ENCODE measurements at places on chromosomes 2 and 18.

DNA sequence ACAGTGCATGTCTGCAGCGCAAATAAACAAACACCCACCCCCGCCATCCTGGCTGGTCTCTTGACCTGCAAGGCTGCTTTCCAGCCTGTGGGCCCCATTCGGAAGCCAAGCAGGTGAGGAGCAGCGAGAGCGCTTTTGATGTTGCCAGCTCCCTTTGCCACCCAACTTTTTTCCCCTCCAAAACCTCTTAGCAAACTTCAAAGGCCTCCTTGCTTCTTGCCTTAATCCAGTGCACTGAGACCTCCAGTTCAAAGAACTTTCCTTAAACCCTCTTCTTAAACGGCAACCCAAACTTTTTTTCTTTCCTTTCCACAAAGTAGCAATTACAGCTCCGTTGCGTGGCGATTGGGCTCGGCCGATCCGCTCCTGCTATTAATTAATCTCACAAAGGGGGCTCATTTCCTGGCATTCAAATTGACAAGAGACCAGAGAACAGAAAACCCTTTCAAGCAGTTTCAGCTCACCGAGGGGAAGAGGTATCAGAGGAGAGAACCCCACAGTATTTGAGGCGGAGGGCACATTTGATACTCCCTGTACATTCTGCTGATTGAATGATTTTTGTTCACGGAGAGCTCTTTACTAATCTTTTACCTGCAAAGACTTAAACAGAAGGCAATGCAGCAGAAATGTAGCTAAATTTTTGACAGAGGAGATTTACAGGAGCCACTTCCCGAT is 531.4 kb downstream of the TMEM182 start:
- no peak overlapping the region for H3K4me3 ChIP-seq
- no peaks in the 10 kb centered on the region for H3K4me1 ChIP-seq
- H3K27me3 ChIP-seq, result no peaks in the 10 kb centered on the region

DNA sequence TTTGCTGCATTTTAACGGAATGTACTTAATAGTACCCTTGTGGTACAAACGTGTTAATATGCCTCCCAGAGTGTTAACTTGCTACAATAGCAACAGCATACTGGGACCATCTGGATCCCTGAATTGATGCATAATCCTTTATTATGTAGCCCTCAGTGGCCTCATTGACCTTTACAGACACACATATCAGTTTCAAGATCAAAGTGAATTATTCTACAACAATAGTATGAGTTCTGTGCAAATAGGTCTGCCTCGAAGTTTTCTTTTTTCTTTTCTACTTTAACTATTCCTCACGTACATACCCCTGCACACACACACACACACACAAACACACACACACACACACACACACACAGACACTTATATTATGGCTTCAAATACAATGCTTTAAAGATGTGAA is 1622.1 kb downstream of the LRP1B start:
- no peaks in the 10 kb centered on the region for H3K4me1 ChIP-seq
- no peak for DNase-seq
- H3K4me3 ChIP-seq, result no peak overlapping the region
- H3K36me3 ChIP-seq, result no peaks in the 10 kb centered on the region

GRCh38 chr18:27707201-27707600 is 469.7 kb downstream of the CDH2 start:
- no peaks in the 10 kb centered on the region for H3K27me3 ChIP-seq
- no peak for DNase-seq
- H3K27ac ChIP-seq, result no peak overlapping the region
- H3K4me1 ChIP-seq, result no peaks in the 10 kb centered on the region
- no peaks in the 10 kb centered on the region for H3K36me3 ChIP-seq

DNA sequence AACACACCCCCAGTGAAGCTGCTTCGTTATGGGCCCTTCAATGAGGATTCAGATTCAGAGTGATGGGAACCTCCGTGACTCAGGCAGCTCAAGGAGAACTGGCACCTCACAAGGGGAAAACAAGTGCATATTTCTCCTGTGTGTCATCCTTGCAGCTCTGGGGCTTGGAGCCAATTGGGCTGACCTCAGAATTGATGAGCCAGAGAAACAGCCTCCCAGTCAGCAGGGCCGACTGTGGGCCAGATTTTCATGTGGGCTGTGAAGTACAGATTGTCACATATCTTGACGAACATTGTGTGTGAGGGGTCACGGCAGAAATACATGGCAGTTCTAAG is 189.6 kb upstream of the SP5 start:
- H3K27me3 ChIP-seq, result peaks cover 11% of the 10 kb centered on the region
- no peak overlapping the region for H3K27ac ChIP-seq
- no peaks in the 10 kb centered on the region for H3K36me3 ChIP-seq
- no peaks in the 10 kb centered on the region for H3K4me1 ChIP-seq
- no peak overlapping the region for H3K4me3 ChIP-seq

DNA sequence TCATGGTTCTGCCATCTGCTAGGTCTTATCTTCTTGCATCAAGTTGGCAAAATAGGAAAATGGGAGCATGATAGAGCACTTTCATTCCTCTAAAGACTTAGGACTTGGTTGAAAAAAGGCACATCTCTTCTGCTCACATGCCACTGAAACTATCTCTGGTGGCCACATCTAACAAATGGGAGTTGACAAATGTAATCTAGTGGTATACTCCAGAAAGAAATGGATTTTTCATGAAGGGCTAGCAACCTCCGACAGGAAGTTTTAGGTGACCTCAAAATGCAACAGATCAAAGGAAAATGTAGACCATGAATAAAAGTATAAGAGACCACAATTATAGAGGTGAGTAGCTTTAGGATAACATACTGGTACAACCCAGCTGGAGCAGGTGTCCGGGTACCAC is 224.1 kb downstream of the SETBP1 start:
- no peak overlapping the region for H3K4me3 ChIP-seq
- no peaks in the 10 kb centered on the region for H3K27me3 ChIP-seq
- H3K27ac ChIP-seq, result peak overlapping the region; percentile 11
- no peaks in the 10 kb centered on the region for H3K36me3 ChIP-seq

GRCh38 chr18:45370255-45371010 is 244.8 kb upstream of the SLC14A2 start:
- no peak overlapping the region for H3K27ac ChIP-seq
- DNase-seq, result no peak
- no peaks in the 10 kb centered on the region for H3K36me3 ChIP-seq
- no peaks in the 10 kb centered on the region for H3K4me1 ChIP-seq

DNA sequence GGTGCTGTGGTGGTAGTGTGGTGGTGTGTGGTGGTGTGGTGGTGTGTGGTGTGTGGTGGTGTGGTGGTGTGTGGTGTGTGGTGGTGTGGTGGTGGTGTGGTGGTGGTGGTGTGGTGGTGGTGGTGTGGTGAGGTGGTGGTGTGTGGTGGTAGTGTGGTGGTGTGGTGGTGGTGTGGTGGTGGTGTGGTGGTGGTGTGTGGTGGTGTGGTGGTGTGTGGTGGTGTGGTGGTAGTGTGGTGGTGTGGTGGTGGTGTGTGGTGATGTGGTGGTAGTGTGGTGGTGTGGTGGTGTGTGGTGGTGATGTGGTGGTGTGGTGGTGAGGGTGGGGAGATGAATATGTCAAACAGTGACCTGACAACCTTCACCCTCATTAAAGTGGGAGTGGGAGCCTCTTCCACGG is 55.6 kb upstream of the DLGAP1 start:
- DNase-seq, result no peak
- H3K36me3 ChIP-seq, result peaks cover 3% of the 10 kb centered on the region
- no peaks in the 10 kb centered on the region for H3K27me3 ChIP-seq
- no peak overlapping the region for H3K4me3 ChIP-seq

DNA sequence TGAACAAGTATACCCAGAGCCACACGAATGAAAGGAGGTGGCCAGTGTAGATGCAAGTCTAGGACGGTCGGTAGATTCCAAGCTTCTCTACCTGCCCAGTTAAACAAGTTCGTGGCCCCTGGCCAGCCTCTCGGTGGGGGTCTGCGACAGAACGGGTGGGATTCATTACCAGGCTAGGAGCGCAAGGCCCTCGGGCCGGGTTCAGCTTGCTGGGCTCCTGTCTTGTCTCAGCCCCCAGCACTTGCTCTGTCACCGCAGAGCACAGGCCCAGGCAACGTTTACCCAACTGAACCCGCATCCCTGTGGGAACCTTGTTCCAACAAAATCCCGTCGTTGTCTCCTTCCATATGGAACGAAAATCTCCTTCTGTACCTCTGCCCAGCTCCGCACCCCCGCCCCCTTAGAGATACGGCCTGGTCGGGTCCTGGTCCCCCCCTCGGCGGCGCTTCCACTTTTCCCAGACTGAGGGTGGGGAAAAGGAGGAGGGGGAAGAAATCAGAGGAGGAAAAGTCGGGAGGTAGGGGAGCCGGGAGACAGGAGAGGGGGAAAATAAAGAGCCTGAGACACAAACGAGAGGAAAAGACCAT is 1.9 kb upstream of the EMX1 start:
- no peak overlapping the region for H3K27ac ChIP-seq
- H3K4me1 ChIP-seq, result peaks cover 24% of the 10 kb centered on the region
- H3K27me3 ChIP-seq, result peaks cover 87% of the 10 kb centered on the region
- no peak for DNase-seq

DNA sequence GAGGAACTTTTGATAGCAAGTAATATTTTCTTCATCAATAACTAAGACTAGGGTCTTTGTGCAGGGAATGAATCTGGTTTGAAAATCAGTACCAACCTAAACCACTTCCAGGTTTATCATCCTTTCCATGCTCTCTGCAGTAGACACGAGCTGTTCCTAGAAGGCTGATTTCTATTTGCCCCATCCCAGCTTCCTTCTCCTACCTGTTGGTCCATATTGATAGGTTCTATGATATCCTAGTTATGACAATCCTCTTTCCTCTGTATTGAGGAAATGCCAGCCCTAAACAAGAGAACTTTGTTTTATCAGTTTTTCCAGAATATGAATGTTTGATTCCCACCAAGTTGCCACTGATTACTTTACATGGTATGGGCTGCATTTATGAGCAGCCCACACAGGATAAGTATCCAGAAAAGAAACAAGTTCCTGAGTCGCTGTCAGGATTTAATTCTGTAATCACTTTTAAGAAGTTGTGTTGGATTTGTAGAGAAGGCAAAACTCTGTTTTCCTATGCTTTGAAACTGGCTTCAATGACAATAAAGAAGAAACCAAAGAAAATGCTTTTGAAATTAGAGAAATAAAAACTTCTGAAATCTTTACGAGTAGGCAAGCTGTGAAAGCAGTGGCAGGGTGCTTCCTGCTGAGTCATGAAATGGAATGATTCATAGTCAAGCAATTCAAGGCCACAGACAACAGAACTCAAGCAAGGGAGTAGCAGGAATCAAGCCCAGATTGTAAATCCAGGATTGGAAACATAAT is 37.3 kb upstream of the TANK start:
- H3K36me3 ChIP-seq, result peaks cover 2% of the 10 kb centered on the region
- H3K27me3 ChIP-seq, result no peaks in the 10 kb centered on the region
- H3K4me1 ChIP-seq, result peaks cover 2% of the 10 kb centered on the region

DNA sequence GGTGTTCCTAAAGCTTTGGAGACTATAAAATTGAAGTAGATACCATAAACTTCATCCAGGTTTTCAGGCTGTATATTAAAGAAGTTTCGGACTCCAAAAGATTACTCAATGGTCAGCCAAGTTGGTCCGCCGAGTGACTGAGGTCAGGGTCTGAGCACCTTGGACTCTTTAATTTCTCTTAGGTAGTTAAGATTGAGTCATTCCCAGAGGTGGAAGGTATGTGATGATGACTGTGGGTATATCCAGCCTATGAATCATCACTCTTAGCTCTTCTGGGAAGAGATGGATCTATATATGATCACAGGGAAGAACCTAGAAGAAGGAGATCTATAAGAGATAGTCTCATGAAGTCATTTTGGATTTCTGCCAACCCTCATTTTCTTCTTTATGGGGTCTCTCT is 3.3 kb downstream of the ITGA6 start:
- no peak for DNase-seq
- H3K4me3 ChIP-seq, result no peak overlapping the region
- H3K27ac ChIP-seq, result peak overlapping the region; percentile 77
- peaks cover 6% of the 10 kb centered on the region for H3K36me3 ChIP-seq

DNA sequence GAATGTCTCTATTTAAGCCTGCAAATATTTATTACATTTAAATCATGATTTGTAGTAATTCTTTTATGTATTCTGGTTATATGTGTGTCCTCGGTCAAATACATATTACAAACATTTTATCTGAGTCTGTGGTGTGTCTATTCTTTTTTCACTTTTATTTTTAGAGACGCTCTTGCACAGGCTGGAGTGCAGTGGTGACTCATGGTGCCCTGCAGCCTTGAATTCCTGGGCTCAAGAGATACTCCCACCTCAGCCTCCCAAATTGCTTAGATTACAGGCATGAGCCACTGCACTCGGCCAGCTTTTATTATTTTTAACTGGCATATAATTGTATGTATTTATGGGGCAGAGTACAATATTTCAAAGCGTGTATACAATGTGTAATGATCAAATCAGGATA is 47.5 kb downstream of the ARID5A start:
- peaks cover 16% of the 10 kb centered on the region for H3K4me1 ChIP-seq
- no peaks in the 10 kb centered on the region for H3K27me3 ChIP-seq
- H3K36me3 ChIP-seq, result peaks cover 7% of the 10 kb centered on the region
- no peak overlapping the region for H3K27ac ChIP-seq
- no peak overlapping the region for H3K4me3 ChIP-seq
- no peak for DNase-seq

Measured in effector memory CD8-positive, alpha-beta T cell (primary cell).